ENCODE measurements at places on chromosomes 2 and 18.

GRCh38 chr2:217886720-217887309, 116.0 kb downstream of the TNS1 start:
- DNase-seq: peak; percentile 24

DNA sequence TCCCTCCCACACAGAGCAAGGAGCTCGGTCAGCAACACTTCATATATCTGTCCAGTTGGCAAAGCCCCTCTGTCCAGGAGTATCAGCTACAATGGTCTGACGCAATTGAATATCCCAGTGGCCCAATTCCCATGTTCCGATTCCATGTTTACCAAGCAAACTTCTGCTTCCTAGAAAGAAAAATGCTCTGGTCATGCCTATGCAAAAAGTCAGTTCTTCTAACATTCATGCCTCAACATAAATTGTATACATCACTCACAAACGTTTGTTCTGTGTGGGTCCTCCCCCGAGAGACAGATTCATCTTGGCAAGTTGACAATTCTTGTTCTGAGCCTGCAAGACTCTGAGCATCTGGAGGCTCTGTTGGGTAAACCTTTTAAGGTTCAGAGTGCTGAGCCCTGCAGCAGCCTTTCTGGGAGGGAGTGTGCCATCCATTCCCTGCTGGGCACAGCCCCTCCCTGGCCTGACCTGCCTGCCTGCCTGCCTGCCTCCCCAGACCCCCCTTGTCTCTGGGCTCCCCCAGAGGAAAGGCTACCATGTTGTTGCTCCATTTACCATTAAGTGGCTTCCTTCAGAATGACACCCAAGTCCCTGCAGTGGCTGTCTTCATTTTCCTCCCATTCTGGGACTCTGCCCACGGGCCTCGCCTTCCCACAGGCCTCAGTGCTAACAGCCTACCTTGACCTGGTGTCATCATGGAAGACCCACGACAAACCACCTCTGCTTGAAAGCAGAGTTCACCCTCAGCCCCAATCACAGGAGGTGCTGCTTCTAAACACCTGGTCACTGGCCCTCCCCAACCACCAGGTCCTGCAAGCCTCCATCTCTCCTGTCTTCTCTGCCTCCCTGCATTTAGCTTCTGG, 37.6 kb upstream of the TAF1B start:
- no peak for DNase-seq

DNA sequence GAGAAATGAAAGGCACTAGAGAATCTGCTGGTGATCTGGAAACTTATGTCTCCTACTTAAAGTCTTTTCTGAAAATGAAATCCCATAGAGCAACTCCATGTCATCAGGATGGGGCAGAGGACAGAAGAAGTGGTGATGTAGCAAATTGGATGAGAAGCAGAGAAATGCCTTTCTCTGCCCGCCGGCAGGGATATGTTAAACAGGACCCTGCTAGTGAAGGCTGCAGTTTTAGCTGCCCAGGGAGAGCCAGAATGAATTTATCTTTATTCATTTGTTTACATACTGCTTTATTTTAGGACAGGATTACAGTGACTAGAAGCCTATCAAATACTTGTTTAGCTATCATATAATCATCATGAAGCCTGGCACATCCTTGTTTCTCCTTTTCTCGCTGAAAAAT, 247.0 kb downstream of the DOK6 start:
- no peak for DNase-seq

DNA sequence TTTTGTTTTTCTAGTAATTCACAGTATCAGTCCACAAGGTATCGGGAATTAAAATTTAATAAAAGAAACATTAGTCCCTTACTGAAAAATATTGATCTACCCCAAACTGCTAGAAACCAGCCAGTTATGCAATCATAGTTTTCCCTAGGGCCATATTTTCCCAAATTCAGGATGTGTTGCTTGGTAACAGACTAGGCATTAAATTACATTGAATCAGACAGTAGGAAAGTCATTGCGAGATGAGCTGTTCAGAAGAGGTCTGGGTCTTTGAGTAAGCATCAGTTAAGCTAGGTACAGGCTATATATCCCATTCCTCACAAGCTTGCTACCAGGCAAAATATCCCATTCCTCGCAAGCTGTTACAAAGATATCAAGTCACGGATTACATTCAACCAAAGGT, 123.0 kb upstream of the CCDC150 start:
- DNase-seq: no peak

DNA sequence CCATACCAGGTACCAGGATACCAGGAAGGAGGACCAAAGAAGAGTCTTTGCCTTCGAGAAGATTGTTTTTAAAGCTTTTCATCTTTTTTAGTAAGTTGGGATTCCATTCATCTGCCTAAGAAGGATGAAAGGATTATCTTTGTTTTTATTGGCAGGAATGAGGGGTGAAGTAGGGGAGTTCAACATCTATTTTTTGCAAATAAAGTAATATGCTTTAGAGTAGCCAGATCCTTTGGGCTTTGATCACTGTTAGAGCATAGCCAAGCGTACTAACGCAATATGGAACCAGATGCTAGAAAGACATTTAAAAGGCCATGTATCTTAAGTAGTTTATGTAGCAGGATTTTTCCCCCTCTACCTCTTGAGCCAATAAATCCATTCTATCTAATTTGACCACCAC, 133.0 kb downstream of the PRPF40A start:
- no peak for DNase-seq

DNA sequence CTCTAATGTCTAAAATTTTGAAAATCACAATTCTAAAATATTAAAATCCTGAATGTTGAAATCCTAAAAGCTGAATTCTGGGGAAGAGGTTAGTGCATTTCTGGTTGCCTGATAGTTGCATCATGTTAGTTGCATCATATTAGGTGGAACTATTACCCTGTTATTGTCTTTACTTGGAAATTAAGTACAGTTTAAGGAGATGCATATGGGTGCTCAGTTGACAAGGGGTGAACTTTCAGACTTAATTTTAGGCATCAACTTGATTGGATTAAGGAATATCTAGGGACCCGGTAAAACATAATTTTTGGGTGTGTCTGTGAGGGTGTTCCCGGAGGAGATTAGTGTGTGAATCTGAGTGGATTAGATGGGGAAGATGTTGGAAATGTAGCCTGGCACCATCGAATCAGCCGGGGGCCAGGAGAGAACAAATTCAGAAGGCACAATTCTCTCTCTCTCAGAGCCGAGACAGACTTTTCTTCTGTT, 409.8 kb downstream of the PLCL1 start:
- no peak for DNase-seq

DNA sequence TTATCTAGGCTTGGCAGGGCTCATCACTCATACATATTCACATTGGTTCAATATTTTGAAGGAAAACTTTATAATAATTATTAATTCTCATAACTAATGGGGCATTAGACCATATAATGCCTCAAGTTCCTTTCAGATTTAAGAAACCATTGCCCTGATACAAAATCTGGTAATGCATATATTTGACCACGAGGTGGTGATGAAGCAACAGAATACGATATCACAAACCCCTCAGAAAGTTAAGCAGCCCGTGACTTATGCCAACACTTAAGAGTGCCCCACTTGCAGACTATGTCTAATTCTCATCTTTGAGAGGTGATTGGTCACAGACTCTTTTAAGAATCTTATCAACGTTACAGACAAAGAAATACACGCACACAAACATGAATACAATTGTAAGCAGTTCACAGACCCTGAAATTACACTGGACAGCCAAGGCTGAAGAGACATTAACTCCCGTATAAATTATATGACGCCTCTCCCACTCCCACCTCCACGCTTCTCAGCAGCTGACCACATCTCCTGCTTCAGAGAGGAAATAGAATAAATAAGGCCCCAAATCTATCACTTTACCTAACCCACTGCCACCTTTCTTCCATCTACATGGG, 20.7 kb upstream of the DNAH6 start:
- DNase-seq: no peak

GRCh38 chr2:156486147-156486546, 50.0 kb downstream of the GPD2 start:
- DNase-seq: no peak

- no peak for DNase-seq
Measured at GRCh38 chr2:105883911-105884694, 139.4 kb downstream of the NCK2 start.

DNA sequence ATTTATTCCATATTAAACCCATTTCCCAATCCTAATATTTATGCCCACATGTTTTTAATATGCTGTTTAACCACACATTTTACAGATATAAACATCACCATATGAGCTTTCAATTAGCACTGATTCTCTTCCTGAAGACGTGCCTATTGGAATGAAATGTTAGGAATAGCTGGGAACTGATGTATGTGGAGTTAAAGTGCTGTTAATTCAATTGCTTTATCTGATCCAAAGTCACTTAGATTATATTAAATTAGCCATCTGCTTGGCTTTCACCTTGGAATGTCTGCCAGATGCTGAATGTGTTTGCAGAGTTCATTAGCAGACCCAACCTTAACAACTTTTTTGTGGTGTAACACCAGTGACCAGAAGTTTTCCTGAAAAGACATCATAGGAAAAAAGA, 942.9 kb upstream of the KLHL29 start:
- DNase-seq: no peak

- DNase-seq: no peak
Measured at GRCh38 chr2:147250652-147251356, 594.0 kb upstream of the ACVR2A start.

GRCh38 chr18:73766910-73767515, 380.6 kb downstream of the FBXO15 start:
- no peak for DNase-seq

- DNase-seq: no peak
Measured at GRCh38 chr2:231593666-231594065, 1.0 kb downstream of the TEX44 start.

GRCh38 chr18:76450452-76451395, 44.3 kb downstream of the ZNF516 start:
- no peak for DNase-seq

- no peak for DNase-seq
Measured at GRCh38 chr2:55901322-55901721, 22.3 kb downstream of the EFEMP1 start.

DNA sequence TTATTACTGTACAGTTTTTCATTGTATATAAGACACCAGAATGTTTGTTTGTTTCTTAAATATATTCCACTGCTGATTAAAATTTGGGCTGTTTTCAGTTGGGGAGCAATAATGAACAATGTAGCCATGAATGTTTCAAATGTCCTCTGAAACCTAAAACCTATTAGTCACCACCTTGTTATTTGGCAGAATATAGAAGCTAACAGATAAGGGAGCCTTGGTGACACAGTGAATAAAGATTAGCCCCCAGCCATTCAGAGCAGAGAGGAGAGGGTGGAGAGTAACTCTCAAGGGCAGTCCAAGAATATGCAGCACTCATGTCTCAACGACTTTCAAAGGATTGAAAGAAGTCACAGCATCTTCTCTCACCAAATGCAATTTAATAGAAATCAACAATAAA, 43.1 kb upstream of the ATP8B1 start:
- no peak for DNase-seq

Measured in stimulated activated CD8-positive, alpha-beta memory T cell treated with anti-CD3 and anti-CD28 coated beads, Interleukin-12 subunit alpha, Interleukin-12 subunit beta, amount 100 ng/mL, for 4 hours (primary cell).